ENCODE measurements at places on chromosomes 12 and 14. TPM values are rescaled to one million over a fixed set of nuclear protein-coding genes. Genes with fewer than 3 reads are reported as not detected.

DNA sequence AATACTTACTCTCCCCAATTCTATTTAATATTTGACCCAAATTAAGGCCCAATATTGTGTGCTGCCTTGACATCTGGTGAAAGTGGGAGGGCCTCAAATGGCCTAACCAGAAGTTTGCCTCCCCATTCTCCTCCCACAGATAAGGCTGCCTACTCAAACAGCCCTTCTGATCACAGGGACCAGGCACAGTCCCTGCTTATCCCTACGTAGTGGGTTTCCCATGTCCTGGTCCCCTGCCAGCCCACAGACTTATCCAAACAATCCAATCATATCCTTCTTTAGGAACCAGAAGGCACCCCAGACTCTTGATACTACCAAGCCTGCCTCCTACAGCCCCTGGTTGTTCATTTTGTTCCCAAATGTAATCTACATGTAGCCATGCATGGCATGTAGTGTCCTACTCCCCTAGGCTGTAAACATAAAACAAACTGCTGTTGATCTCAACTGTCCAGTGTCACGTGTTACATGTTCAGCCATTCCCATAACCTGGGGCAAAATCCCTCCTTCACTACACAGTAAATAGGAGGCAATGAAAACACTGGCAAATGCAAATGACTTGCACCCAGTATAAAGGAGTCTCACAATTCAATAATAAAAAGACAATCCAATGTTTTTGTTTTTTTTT is 49.3 kb downstream of the EEA1 start:
- peaks cover 44% of the 10 kb centered on the region for H3K36me3 ChIP-seq
- no peaks in the 10 kb centered on the region for H3K27me3 ChIP-seq
- no peak for DNase-seq
- H3K27ac ChIP-seq: peak overlapping the region; percentile 5

DNA sequence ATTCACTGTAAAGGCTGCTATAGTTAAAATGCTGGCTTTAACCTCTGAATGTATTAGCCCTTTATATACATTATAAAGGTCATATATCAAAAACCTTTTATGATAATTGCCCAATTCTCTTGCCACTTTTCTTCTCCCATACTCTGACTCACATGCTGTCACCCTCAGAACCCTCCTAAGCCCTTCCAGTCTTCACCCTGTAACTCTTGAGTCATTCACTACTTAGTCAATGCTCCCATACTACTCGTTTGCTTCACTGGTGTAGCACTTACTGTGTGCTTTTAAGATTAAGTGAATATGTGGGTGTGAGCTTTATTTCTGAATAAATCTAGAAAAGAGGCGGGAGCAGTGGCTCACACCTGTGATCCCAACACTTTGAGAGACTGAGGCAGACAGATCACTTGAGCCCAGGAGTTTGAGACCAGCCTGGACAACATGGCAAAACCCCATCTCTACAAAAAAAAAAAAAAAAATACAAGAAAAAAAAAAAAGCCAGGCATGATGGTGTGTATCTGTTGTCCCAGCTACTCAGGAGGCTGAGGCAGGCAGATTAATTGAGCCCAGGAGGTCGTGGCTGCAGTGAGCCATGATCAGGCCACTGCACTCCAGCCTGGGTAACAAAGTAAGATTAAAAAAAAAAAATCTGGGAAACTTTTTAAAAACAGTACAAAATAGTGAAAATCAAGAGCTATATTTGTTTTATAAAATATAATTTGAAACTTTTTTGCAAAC is 37.6 kb downstream of the SPATA7 start:
- H3K27me3 ChIP-seq: no peaks in the 10 kb centered on the region
- H3K27ac ChIP-seq: no peak overlapping the region
- H3K4me1 ChIP-seq: peaks cover 4% of the 10 kb centered on the region
- no peak for DNase-seq
- peaks cover 16% of the 10 kb centered on the region for H3K36me3 ChIP-seq

INSM2 gene
- 0.09 TPM for total RNA-seq

GRCh38 chr12:114655934-114656749 is 27.8 kb downstream of the TBX3 start:
- H3K36me3 ChIP-seq: no peaks in the 10 kb centered on the region
- DNase-seq: no peak
- no peak overlapping the region for H3K27ac ChIP-seq
- no peak overlapping the region for H3K4me3 ChIP-seq
- H3K4me1 ChIP-seq: peaks cover 31% of the 10 kb centered on the region

- no peak for DNase-seq
- H3K4me1 ChIP-seq: peaks cover 7% of the 10 kb centered on the region
- H3K36me3 ChIP-seq: no peaks in the 10 kb centered on the region
These were observed 1418.2 kb downstream of the AACS start for GRCh38 chr12:126483145-126484068.

- no peak overlapping the region for H3K4me3 ChIP-seq
- H3K36me3 ChIP-seq: no peaks in the 10 kb centered on the region
- no peak for DNase-seq
- H3K27me3 ChIP-seq: peaks cover 3% of the 10 kb centered on the region
- peaks cover 1% of the 10 kb centered on the region for H3K4me1 ChIP-seq
- no peak overlapping the region for H3K27ac ChIP-seq
These were observed 8.4 kb upstream of the TMTC1 start for GRCh38 chr12:29792132-29792531.

GRCh38 chr14:24317141-24317928 is 6.0 kb downstream of the LTB4R start:
- no peak overlapping the region for H3K4me3 ChIP-seq
- no peaks in the 10 kb centered on the region for H3K36me3 ChIP-seq
- H3K4me1 ChIP-seq: peaks cover 3% of the 10 kb centered on the region
- DNase-seq: no peak

DNA sequence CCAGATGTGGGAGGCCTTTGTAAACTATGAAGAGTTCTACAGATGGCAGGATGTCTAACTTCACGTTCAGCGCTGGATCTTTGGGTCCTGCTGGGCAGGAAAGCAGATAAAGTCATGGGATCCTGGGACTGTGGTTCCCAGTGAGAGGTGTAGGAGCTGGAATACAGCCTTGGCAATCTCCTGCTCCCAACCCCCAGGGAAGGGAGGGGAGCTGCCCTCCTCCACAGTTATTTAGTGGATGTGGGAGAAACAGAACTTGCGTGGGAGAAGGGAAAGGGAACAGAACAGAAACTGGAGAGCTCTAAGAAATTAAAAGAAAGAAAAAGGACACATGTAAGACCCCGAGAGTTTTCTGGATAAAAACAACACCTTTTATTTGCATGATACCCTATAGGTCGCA is 37.0 kb downstream of the NUAK1 start:
- H3K4me1 ChIP-seq: peaks cover 71% of the 10 kb centered on the region
- H3K27me3 ChIP-seq: peaks cover 20% of the 10 kb centered on the region
- H3K36me3 ChIP-seq: peaks cover 38% of the 10 kb centered on the region

- peaks cover 32% of the 10 kb centered on the region for H3K4me1 ChIP-seq
- no peak for DNase-seq
- peaks cover 19% of the 10 kb centered on the region for H3K36me3 ChIP-seq
These were observed 608 bp downstream of the PTGES3 start for GRCh38 chr12:56687223-56688128.

SRGAP1 gene
- 14.8 TPM for total RNA-seq

ZNF891 gene
- 3.9 TPM for total RNA-seq

DNA sequence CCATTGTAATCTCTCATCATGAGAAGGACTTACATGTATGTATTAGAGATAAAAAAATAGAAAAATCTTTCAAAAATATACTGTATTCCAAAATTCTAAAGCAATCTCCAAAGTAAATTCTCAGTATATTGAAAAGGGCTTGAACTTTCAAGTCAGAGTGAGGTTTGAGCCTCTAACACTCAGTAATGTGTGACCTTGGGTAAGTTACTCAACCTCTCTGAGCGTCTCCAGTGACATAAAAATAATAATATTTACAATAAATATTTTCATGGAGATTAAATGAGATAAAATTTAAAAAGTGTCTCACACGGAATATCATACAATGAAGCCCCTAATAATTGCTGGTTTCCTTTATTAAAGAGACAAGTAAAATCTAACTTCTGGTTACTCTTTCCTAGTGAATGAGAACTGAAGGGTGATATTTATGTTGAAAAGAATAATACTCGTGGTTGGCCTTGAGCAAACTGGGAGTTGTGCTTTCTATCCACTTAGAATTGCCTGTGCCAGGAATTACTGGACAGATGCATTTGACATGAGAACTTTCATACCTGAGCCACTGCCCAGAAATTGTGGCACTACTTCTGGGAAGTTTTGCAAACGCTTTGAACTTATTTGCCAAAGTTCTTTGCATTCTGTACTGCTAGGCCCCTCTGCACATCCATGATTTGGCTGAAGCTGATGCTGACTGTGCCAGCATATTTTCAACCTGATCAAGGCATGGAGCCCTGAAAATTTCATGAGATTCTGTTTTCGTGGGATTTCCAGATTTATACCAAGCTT is 933.7 kb downstream of the GALC start:
- H3K4me1 ChIP-seq: no peaks in the 10 kb centered on the region
- H3K4me3 ChIP-seq: no peak overlapping the region
- H3K27ac ChIP-seq: no peak overlapping the region
- no peaks in the 10 kb centered on the region for H3K27me3 ChIP-seq
- DNase-seq: no peak
- no peaks in the 10 kb centered on the region for H3K36me3 ChIP-seq

KRT71 gene
- total RNA-seq: not detected

- peak overlapping the region; percentile 77 for H3K4me3 ChIP-seq
- no peak overlapping the region for H3K27ac ChIP-seq
- H3K27me3 ChIP-seq: no peaks in the 10 kb centered on the region
- peaks cover 53% of the 10 kb centered on the region for H3K4me1 ChIP-seq
- DNase-seq: no peak
These were observed 45.8 kb upstream of the ATP23 start for GRCh38 chr12:57895389-57896114.

DNA sequence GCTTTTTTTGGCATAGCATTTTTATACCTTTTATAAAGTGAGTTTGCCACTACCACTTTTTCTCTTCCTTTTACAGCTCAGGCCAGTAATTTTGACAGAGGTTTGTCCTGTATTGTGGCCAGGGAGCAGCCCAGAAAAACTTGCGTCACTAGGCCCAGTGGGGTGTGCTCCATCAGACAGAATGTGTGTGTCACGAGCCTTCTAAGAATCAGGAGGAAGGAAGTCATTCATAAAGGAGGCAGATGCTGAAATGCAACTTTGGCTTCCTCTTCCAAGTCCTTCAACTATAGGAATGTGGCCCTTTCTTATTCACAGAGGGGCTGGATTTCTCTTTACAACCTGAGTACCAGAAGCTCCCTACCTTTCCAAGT is 10.1 kb upstream of the RAB35 start:
- H3K4me1 ChIP-seq: peaks cover 5% of the 10 kb centered on the region
- no peak for DNase-seq

- no peak for DNase-seq
- H3K4me1 ChIP-seq: peaks cover 5% of the 10 kb centered on the region
- H3K4me3 ChIP-seq: no peak overlapping the region
- H3K27me3 ChIP-seq: no peaks in the 10 kb centered on the region
These were observed 352.8 kb downstream of the APAF1 start for GRCh38 chr12:98997899-98998298.

TAS2R42 gene
- not detected for total RNA-seq

DHRS2 gene
- total RNA-seq: not detected

RFX4 gene
- total RNA-seq: 52.1 TPM

DNA sequence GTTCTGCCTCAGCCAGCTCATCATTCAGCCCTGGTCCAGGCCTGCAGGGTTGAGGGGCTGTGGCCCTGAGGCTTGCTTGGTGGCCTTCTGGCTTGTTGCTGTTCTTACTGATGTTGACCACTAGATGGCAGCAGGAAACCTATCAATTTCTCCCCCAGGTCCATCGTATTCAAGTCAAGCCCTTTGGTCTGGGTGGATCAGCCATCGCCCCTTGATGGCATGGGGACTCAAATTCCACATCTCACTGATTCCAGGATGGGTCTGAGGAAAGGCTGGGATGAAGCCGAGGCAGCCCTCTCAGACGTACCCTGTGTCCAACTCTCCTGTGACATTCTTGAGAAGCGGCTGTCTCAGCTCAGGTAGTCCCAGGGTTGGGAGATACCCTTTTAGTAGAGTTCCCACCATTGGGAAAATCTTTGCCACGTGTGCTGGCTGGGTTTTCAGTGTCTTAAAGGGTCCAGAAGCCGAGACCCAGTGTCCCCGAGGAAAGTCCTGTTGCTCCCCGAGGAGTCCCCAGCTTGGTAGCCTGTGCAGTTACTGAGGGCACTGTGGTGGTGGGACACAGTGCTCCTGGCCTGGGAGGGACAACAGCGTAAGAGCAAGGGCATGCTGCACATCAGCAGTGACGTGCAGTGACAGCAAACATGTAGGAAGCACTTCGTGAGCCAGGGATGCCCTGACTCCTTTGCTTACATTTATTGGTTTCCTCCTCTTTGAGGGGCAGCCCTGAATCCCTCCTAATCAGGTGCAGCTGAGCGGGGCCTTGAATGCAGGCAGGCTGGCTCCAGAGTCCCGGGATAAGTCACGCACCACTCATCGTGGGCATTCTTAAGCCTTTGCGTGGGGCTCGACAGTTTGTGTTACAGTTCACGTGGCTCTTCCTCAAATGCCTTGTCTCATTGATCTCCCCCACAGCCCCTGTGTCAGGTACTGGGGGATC is 58.6 kb downstream of the TSPAN9 start:
- no peaks in the 10 kb centered on the region for H3K36me3 ChIP-seq
- H3K4me1 ChIP-seq: peaks cover 30% of the 10 kb centered on the region
- no peak overlapping the region for H3K27ac ChIP-seq
- H3K27me3 ChIP-seq: no peaks in the 10 kb centered on the region

DEGS2 gene
- not detected for total RNA-seq

PRKAB1 gene
- 39.6 TPM for total RNA-seq

TAS2R7 gene
- total RNA-seq: 0.21 TPM

TAS2R50 gene
- total RNA-seq: 1.0 TPM

- peaks cover 76% of the 10 kb centered on the region for H3K4me1 ChIP-seq
- peaks cover 22% of the 10 kb centered on the region for H3K36me3 ChIP-seq
- H3K27ac ChIP-seq: peak overlapping the region; percentile 2
- DNase-seq: no peak
- no peaks in the 10 kb centered on the region for H3K27me3 ChIP-seq
These were observed 60.2 kb upstream of the RTRAF start for GRCh38 chr14:51929166-51929565.

- peaks cover 13% of the 10 kb centered on the region for H3K4me1 ChIP-seq
- H3K36me3 ChIP-seq: peaks cover 3% of the 10 kb centered on the region
- no peak overlapping the region for H3K27ac ChIP-seq
These were observed 133.5 kb downstream of the KTN1 start for GRCh38 chr14:55713486-55713885.

- peak overlapping the region; percentile 7 for H3K27ac ChIP-seq
- DNase-seq: no peak
- no peak overlapping the region for H3K4me3 ChIP-seq
- H3K36me3 ChIP-seq: peaks cover 2% of the 10 kb centered on the region
- no peaks in the 10 kb centered on the region for H3K27me3 ChIP-seq
- peaks cover 16% of the 10 kb centered on the region for H3K4me1 ChIP-seq
These were observed 79.5 kb downstream of the APAF1 start for GRCh38 chr12:98724384-98725155.

DNA sequence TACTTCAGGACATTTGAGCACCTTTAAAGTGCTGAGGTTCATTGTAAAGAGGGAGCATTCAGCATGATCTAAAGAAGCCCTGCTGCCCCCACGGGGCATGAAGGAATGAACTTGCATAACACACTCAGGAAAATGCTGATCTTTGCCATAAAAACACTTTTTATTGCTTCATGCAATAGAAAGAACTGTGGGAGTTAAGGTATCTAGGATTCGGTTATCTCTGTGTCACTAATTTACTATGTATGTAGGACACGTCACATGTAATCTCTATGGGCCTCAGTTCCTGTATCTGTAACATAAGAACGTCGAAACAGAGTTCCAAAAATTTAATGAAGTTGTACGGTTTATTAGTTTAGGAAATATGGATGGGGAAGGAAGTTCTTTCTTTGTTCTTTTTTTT is 33.0 kb downstream of the BTBD7 start:
- no peak overlapping the region for H3K4me3 ChIP-seq
- H3K4me1 ChIP-seq: peaks cover 34% of the 10 kb centered on the region
- no peak for DNase-seq
- H3K36me3 ChIP-seq: no peaks in the 10 kb centered on the region
- H3K27me3 ChIP-seq: no peaks in the 10 kb centered on the region
- H3K27ac ChIP-seq: no peak overlapping the region

PPFIA2 gene
- total RNA-seq: 8.3 TPM

OR6C6 gene
- not detected for total RNA-seq

Data from neural crest cell (in vitro differentiated cells).